ENCODE measurements at places on chromosomes 16 and 17.

DNA sequence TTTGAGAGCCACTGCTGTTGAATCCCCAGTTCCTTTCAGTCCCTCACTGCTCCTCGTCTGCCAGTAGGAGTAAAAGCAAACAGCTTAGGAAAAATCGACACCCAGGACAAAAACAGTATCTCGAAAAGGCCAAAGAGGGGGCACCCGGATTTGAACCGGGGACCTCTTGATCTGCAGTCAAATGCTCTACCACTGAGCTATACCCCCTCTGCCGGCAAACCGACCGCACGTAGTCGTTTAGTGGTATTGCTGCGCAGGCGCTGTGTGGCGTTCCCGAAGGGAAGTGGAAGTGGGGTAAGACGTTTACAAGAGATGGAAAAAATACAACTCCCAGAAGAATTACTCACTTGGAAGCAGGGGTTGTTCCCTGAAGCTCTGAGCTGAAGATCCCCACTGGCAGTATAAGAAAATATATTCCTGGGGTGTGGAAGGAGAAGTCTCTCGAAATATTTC lies 2.2 kb upstream of the PLXDC1 start:
- DNase-seq, result peak; percentile 89

- no peak for DNase-seq
Observed at GRCh38 chr16:21260870-21261791, 17.0 kb downstream of the CRYM start.

DNA sequence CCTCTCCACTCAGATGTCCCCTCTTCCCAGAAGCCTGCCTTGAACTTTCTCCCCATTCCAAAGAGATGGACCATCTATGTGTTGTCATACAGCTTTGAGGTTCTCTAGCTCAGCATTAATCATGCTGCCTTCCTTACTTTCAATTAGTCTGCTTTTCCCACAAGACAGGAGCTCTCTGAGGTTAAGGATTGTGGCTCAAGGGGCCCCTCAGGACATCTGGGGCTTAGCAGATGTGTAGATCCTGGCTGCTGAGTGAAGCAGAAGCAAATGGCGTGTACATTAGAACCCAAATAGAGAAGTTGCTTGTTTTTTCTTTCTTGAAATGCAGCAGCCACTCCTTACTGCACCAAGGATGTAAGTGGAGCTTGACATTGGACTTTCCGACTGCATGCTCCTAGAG lies 330.5 kb upstream of the TNRC6C start:
- DNase-seq, result no peak

GRCh38 chr17:52979921-52980320 lies 821.4 kb upstream of the CA10 start:
- DNase-seq, result no peak

GRCh38 chr17:37518826-37519225 lies 29.1 kb downstream of the DUSP14 start:
- DNase-seq, result no peak

DNA sequence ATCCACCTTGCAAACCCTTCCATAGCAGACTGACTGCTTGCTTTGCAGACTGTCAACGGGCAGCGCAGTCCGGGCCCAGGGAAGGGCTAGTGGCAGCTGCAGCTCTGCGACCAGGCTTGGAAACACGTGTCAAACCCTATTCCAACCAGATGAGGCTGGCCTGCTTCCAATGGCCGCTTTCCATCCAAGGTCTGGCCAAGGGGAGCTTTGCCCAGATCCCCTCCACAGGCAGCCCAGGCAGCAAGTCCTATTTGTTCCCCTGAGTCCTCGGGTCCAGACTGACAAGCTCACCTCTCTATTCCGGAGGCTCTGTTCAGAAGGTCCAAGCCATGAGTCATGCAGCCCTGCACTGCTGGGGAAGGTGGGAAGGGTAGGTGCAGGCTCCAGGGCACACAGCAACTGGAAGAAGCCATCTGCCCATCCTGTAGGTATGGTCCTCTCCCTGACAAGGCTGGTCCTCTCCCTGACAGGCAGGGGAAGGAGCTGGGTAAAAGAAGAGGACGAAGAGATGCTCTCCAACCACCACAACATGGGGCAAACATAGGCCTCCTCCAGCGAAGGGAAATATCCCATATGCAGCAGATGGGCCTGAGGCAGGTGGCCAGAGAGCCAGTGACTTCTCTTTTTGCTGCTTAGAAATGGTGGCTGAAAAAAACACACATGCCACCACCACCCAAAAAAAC lies 22.6 kb upstream of the AXIN2 start:
- no peak for DNase-seq

- no peak for DNase-seq
Observed at GRCh38 chr16:55482056-55482455, 3.1 kb downstream of the MMP2 start.

DNA sequence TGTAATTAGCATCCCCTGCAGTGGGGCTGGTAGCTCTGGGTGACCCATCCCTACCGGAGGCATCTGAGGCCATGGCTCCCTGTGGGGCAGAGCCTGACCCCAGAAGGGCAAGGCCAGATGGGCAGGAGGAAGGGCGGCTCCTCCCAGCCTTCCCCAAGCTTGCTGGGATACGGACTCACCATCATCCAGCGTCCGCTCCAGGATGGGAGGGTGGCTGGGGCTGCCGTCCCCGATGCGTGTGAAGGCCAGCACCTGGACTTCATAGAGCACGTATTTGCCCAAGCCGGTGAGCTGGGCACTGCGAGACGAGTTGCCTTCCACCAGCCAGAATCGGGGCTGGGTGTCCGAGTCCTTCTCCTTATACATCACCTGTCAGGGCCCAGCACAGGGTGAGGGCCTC lies 81.6 kb upstream of the CDC42EP4 start:
- no peak for DNase-seq

- DNase-seq, result no peak
Observed at GRCh38 chr17:66822009-66822408, 12.9 kb upstream of the CACNG5 start.

DNA sequence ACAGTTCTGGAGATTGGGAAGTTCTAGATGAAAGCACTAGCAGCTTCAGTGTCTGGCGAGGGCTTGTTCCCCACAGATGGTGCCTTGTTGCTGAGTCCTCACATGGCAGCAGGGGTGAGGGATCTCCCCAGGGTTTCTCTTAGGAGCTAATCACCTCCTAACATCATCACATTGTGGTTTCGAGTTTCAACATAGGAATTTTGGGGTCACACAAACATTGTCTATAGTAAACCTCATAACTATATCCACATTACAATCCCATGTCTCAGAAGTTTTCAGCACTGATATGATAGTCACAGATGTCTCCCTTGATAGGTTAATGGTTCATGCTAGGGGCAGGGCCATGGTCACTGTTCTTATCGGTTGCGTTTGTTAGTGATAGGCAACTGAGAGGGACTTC lies 13.8 kb downstream of the CLUAP1 start:
- no peak for DNase-seq

GRCh38 chr17:44912763-44913544 lies 2.3 kb downstream of the GFAP start:
- no peak for DNase-seq

GRCh38 chr17:74779948-74780400 lies 3.8 kb upstream of the NAT9 start:
- DNase-seq, result peak; percentile 92

GRCh38 chr16:79348521-79349306 lies 251.8 kb downstream of the MAF start:
- no peak for DNase-seq

GRCh38 chr17:57104461-57105175 lies 19.6 kb downstream of the AKAP1 start:
- no peak for DNase-seq

- DNase-seq, result peak; percentile 57
Observed at GRCh38 chr17:1040216-1040600, 43.3 kb downstream of the TIMM22 start.

DNA sequence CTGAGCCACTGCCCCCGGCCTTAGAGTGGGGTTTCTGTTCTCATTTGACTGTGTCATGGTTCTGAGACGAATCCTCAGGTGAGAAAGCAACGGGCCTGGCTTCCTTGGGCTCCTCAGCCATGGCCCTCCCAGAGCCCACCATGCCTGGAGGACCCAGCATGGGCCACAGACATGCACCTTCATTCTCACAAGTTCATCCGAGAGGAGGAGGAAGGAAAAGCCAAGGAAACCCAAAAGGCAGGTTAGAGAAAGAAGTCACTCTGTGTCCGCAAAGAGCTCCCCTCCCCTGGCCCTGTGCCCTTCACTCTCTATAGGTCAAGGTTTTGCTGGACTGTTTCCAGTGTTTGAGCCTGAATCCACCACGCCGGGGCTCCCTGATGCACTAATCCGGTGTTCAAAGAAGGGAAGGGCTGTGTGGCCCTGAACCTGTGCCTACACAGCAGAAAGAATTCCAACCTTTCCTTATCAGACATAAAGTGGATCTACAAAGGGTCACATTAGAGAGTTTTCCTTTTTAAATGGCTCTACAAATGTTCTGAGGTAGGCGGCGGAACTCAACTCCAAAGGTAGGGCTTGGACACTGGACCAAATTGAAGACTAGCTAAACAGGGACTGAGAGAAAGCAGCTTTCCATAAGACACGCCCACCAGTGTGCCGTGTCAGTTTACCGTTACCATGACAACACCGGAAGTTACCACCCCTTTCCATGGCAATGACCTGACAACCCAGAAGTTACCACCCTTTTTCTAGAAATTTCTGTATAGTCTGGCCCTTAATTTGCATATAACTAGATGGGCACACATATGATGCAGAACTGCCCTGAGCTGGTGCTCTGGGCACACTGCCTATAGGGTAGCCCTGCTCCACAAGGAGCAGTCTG lies 15.9 kb upstream of the PECAM1 start:
- peak; percentile 74 for DNase-seq

GRCh38 chr16:74480150-74481029 lies 59.1 kb upstream of the CLEC18B start:
- no peak for DNase-seq

GRCh38 chr17:73938706-73939105 lies 264.8 kb upstream of the RPL38 start:
- no peak for DNase-seq

DNA sequence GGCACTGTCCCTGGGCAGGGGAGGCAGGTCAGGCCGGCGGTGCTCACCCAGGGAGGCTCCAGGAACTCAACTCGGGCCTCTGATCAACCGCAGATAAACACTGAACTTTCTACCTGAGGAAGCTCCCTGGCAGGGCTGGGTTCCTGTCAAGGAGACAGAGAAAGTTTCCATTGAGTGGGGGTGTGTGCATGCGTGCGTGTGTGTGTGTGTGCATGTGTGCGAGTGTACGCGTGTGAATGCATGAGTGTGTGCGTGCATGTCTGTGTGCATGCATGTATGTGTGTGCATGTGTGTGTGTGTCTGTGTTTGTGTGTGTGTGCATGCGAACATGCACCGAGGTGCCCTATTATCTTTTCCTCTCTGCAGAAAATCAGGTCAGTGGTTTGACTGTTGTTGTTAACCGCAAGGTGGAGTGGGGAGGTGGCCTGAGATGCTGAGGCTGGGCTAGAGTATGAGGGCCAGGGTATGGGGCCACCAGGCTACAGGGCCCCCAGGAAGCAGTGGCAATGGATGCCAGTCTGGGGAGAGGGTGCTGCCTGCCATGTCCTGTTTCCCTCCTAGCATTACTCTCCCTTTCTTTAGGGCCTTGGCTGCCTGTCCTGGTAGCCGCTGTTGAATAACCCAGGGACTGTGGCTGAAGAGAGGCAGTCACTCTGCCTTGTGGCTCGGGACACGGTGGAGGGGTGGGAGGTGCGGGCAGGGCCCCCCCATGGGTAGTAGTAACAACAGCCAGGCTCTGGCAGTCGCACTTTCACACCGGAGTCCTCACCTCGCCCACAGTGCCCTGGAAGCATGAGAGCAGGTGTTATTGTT lies 24.0 kb downstream of the CCR7 start:
- no peak for DNase-seq

- no peak for DNase-seq
Observed at GRCh38 chr17:74392848-74393247, 25.5 kb downstream of the GPR142 start.

DNA sequence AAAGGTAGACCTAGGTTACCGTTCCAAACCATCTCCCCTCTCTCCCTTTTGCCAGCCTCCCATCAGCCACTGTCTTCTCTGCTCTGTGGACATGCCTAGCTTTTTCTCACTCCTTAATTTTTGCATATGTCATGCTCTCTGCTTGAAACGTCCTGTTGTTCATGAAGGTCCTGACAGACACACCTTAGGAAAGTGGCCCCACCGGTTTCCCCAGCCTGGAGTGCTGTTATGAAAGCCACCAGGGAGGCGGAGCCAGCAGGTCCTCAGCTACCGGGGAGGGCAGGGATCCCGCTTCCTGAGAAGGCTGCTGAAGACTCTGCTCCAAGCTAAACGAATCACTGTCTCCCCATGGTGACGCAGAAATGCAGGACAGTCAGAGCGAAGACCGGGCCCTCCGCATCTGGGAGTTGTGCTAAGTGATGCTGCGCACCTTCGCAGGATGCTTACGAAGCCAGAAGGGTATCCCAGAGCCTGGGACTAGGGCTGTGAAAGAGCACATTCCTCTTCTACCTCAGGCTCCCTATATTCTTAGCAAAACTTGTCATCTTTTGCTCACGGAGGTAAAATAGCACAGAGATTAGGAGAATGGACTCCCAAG lies 2.3 kb upstream of the SLC16A11 start:
- no peak for DNase-seq

DNA sequence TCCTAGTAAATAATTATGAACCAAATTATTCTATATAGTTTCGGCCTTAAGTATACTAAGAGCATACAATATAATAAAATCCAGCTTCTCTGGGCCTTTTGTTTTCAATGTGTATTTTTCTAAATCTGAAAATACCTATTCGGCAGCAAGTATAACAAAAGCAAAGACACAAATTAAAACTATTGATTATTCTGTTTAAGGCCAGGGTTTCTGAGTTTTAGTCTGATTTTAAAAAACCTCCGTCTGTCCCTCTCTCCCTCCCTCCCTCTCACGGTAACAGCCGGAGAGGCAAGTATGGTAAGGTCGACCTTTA lies 1.5 kb downstream of the TOB1 start:
- no peak for DNase-seq

DNA sequence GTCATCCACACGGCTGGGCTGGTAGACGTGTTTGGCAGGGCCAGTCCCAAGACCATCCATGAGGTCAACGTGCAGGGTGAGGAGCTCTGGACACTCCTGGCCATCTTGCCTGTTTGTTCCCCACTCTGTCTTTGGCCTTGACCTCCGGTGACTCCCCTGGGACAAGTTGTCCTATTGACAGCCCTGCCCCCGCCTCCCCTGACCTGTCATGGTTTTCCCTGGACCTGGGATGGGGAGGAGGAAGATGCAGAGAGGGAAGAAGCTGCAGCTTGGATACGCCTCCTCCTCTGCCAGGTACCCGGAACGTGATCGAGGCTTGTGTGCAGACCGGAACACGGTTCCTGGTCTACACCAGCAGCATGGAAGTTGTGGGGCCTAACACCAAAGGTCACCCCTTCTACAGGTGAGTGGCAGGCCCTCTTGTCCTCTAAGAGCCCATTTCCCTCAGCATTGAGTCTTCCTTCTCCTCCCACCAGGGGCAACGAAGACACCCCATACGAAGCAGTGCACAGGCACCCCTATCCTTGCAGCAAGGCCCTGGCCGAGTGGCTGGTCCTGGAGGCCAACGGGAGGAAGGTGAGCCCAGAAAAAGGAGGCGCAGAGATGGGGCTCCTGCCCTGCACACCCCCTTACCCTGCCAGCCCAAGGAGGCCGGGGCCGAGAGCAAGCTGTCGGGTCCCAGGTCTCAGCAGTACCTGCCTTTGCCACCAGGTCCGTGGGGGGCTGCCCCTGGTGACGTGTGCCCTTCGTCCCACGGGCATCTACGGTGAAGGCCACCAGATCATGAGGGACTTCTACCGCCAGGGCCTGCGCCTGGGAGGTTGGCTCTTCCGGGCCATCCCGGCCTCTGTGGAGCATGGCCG lies 1.4 kb downstream of the HSD3B7 start:
- no peak for DNase-seq
